Astrocyte of the spinal cord (primary cell): ENCODE measurements at places on chromosomes 6 and 20.

DNA sequence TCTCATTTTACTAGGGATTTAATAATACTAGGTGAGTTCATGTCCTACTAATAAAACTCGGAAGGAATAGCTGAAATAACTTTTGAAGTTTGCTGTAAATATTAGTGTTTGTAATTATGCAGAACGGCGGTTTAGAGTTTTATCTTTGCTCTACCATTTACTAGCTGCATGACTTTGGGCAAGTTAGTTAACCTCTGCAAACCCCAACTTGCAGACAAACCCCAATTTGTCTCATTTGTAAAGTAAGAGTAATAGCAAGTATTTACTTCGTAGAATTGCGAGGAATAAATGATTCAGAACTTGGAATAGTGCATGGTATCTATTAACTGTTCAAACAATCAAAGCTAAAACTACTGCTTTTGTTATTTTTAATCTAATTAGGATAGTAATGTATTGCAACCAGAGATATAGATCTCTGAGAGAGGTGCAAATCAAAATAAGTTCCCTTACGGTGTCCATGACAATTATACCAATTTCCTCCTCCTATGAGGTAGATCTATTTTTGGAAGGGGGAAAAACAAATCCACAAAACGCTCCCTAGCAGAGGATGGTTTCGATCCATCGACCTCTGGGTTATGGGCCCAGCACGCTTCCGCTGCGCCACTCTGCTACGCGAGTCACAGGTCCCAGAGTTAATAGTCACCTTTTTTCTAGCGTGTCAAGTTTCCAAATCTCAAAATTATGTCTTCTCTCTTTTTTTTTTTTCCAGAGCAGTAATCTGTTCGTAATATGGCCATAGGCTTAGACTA is 35.1 kb upstream of the BTN3A2 start:
- peak; percentile 63 for DNase-seq

- DNase-seq: no peak
Observed at GRCh38 chr6:151721146-151721545, 86.3 kb upstream of the ESR1 start.

DNA sequence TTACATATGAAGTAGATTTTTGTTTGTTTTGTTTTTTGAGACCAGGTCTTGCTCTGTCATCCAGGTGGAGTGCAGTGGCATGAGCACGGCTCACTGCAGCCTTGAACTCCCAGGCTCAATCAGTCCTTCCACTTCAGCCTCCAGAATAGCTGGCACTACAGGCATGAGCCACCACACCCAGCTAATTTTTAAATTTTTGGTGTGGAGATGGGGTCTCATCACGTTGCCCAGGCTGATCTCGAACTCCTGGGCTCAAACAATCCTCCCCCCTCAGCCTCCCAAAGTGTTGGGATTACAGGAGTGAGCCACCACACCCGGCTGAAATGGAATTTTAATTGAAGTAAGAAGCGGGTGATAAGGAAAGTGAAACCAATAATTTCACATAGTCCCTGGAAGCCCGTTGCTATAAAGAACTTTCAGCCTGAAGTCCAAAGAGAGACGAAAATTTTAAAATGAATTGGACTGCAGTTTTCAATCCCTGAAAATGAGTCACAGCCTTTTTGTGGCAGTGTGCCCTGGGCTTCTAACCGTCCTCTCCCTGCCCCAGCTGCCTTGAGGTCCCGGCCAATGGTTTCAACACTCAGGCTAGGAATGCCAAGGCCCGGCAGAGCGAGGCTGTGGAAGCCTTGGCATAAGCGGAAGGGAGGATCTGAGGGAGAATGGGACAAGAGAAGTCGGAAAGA is 757 bp downstream of the RAET1E start:
- DNase-seq: peak; percentile 88

DNA sequence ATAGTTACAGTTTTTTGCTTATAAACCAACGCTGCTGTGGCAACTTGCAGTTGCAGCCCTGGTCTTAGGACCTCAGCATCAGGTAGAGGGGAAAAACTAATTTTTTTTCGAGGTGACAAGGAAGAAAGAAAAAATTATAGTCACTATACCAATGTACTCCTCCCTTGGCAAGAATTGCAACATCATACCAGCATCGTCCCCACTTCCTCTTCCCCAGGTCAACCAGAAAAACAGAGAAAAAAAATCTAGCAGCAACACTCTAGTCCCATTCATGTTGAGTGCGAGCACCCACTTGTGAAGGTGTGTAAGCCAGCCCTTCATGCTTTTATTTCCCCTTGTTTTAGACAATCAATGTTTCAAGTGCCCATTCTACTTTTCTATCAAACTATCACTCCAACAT is 13.1 kb upstream of the DCBLD1 start:
- DNase-seq: no peak

DNA sequence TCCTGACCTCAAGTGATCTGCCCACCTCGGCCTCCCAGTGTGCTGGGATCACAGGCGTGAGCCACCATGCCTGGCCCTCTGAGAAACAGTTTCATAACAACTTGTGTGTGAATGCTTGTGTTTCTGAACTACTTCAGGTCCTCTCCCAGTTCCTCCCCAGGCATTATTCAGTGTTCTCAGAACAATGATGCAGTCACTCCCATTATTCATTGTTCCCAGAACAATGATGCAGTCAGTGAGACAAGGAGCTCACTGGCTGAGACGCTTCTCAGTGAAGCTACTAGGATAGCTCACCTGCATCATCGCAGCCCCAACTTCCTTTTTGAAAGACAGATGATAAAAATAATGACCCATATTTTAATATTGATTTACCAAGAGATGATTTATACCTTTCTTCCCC is 71.5 kb downstream of the NDUFAF5 start:
- DNase-seq: no peak

- DNase-seq: no peak
Observed at GRCh38 chr6:129713806-129714333, 3.9 kb upstream of the ARHGAP18 start.

DNA sequence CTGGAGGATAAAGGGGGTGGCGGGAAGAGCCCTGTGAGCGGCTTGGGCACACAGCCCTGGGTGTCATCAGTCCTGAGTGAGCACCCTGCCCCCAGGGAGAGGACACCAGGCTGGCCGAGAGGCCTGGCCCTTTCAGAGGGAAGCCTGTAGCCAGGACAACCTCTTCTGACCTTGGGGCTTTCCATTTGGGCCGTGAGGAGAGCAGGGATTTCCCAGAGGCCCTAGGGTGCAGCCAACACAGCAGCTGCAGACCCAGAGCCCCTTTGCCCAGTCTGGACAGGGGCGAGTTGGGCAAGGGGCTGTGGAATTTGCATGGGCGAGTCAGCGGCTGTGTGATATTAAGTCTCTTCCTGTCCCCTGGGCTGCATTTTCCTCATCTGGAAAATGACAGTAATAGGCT is 6.3 kb downstream of the MAP1LC3A start:
- no peak for DNase-seq

DNA sequence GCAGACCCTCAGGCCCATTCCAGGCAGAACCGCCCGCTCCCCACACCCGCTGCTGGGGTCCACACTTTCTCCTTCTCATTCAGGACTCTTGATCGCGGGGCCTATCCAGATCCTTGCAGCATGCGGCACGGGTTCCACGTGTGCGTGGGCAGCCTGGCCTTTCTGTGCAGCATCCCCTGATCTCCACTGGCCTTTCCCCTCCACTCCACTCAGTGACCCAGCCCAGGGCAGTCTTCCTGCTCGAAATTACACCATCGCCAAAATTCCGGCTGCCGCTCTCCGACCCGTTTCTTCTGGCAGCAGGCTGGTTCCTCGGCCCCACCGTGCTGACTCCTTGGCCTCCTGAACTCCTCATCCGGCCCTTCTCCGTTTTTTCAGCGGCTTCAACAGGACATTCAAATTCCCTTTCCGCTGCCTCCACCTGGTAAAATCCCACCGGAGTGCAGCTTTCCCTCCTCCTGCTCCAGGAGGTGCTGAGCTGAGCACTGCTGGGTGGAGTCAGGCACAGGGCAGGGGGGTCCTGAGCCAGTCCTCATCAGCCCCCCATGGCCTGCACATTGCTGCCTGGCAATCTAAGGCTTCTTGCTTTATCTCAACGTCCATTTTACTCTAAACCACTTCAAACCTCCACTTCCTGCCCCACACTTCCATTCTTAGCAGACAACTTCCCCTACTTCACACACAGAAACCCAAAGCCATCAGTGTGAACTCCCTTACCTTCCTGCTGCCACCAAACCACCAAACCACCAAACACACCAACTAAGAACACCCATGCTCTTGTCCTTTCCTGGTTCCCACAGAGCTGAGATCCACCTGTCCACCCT is 9.0 kb downstream of the SFT2D1 start:
- no peak for DNase-seq

GRCh38 chr6:111727041-111727440 is 121.4 kb upstream of the TRAF3IP2 start:
- peak; percentile 82 for DNase-seq

- no peak for DNase-seq
Observed at GRCh38 chr20:47154089-47154488, 202.4 kb downstream of the ZMYND8 start.

GRCh38 chr6:15536198-15536955 is 126.5 kb downstream of the DTNBP1 start:
- no peak for DNase-seq

DNA sequence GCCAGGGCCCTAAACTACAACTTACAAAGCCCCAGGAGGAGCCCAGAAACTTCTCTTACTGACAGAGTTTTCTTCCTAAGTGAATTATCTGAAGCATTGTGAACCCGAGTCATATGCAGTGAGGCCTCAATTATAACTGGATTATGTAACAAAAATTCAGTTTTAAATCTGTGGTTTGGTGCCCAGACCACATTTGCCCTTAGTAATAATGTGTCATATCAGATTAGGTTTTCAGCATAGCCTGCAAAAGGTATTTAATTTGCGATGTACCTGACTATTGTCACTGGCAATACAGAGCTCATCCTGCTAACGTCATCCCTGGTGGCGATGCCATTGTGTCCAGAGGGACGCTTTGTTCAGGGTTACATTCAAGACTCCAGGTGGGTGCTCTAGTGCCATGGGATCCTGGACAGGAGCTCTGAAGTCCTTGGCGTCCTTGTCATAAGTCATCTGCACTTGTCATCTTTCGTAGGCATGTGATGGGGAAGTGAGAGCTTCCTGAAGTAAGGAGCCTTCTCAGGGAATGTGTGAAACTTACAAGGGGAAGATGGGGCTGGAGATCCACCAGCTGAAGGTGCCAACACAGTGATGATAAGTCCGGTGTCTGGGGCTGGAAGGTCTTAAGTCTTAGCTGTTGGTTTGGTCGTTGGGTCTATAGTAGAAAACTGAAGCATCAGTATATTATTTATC is 65.1 kb downstream of the HIVEP1 start:
- no peak for DNase-seq

GRCh38 chr6:89566008-89566800 is 72.3 kb downstream of the LYRM2 start:
- DNase-seq: no peak

GRCh38 chr6:20924911-20925543 is 390.8 kb downstream of the CDKAL1 start:
- DNase-seq: no peak

- peak; percentile 50 for DNase-seq
Observed at GRCh38 chr6:1797801-1798200, 188.1 kb downstream of the FOXC1 start.

DNA sequence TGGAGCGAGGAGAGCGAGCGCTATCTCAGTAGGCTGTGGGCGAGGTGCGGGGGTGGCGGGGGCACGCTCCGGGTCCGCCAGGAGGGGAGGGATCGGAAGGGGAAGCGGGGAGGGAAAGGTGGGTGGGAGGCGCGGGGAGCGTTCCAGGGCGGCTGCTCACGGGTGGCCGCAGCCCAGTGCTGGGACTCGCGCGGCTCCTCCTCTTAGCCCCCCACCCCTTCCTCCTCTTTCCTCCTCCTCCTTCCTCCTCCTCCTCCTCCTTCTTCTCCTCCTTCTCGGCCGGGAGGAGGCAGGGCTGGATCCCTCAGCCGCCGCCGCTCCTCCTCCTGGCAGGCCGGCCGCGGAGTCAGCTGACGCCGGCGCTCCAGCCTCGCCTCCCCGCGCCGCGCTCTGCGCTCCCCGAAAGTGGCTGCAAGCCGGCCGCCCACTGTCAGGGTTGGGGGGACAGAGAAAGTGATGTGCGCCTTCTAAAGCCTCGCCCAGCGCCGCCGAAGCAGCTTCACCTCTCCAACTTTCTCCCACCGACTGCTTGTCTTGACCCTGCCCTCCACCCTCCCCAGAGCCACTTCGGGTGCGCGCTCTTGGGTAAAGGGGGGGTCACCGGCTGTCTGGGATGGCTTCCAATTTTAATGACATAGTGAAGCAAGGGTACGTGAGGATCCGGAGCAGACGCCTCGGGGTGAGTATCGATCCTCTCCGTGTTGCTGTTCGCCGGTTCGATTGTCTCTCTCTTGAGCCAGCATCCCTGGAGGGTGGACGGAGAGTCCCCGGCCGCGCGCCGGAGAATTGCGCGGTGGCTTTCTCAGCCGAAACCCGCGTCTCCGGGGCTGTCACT is at the start of gene DOK5:
Gene DOK5, plus strand, starts transcription at position 260 of the 835 bp plus-strand sequence. Its CDS starts 354 bp downstream, at position 614.
- peak; percentile 19 for DNase-seq

- no peak for DNase-seq
Observed at GRCh38 chr6:154394571-154394970, 38.0 kb upstream of the IPCEF1 start.

DNA sequence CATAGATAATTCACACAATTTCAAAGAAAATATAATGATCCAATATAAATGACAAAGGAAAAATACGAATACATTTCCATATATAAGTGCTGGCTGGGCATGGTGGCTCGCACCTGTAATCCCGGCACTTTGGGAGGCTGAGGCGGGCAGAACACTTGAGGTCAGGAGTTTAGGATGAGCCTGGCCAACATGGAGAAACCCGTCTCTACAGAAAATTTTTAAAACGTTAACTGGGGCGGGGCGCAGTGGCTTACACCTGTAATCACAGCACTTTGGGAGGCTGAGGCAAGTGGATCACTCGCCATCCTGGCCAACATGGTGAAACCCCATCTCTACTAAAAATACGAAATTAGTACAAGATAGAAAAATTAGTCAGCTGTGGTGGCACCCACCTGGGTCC is 14.9 kb upstream of the MAPK13 start:
- DNase-seq: no peak

DNA sequence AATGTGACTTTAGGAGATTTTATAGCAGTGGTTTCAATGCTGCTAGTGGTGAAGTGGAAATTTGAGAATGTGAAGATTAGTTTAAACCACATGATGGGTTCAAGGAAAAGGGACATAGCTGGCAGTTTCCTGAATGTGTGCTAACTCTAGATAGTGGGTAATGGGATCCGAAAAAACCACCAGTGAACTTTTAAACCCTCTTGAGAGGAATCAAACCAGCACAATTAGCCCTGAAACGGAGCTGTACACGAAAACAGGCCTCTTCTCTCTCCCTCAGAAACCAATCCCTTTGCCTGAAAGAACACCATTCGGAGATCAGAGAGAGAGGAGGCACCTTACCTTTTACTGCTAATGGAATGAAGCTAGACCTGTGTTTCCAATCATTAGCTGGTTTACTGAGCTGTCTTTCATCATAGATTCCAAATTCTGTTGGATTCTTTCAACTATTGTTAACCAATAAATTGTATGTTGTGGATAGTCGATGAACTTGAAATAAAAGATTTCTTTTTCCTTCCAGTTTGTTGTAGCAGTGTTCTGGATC is 103.9 kb downstream of the AIG1 start:
- DNase-seq: no peak

- peak; percentile 63 for DNase-seq
Observed at GRCh38 chr6:144585217-144585814, 300.2 kb downstream of the UTRN start.

- DNase-seq: no peak
Observed at GRCh38 chr20:17648315-17648646, 33.8 kb downstream of the RRBP1 start.

- no peak for DNase-seq
Observed at GRCh38 chr20:6070829-6071695, 17.2 kb upstream of the LRRN4 start.
